ENCODE measurements at places on chromosomes 2 and 18. TPM values are rescaled to one million over a fixed set of nuclear protein-coding genes. Genes with fewer than 3 reads are reported as not detected.

The IL1F10 gene
- total RNA-seq, result not detected

The TUBA4B gene
- not detected for total RNA-seq

The MEIS1 gene
- total RNA-seq, result 6.1 TPM

The CTAGE1 gene
- not detected for total RNA-seq

The DCC gene
- total RNA-seq, result 0.02 TPM

The COLEC11 gene
- total RNA-seq, result 0.40 TPM

The IL18R1 gene
- total RNA-seq, result 2.1 TPM

The ANKAR gene
- total RNA-seq, result 4.1 TPM

The TTN gene
- total RNA-seq, result 6,407 TPM

The PRSS56 gene
- 5.0 TPM for total RNA-seq

The STRN gene
- total RNA-seq, result 28.1 TPM
